ENCODE measurements at places on chromosomes 1 and 21.

- DNase-seq: no peak
Observed at GRCh38 chr1:199549421-199549820, 478.1 kb upstream of the NR5A2 start.

DNA sequence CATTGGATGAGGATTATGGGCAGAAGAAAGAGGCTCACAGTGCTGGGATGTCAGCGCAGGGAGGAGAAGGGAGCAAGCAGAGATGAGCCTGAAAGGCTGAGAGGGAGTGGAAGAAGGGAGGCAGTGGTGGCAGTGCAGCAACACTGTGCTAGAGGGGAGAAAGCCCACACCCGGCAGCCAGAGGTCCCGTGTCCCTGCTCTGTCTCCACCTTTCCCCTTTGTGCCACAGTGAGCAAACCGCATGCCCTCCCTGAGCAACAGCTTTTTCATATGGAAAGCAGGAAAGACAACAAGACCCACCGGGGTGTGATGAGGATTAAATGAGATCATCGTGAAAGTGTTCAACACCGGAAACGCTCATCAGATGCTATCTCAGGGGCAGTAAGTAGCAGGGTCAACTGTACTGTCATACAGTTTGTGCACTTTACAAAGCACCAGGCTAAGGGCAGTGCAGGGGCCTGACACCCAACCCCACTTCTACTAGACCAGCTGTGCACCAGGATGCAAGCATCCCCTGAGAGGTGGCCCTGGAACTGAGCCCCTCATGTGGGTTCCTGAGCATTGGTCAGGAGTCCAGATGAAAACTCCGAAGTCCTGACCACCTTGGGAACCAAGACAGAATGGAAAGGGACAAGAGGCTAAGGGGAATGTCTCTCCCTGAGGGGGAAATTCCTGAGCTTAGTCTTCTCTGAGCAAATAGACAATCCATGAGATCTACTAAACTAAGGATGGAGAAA lies 9.1 kb downstream of the NHLH1 start:
- DNase-seq: no peak

DNA sequence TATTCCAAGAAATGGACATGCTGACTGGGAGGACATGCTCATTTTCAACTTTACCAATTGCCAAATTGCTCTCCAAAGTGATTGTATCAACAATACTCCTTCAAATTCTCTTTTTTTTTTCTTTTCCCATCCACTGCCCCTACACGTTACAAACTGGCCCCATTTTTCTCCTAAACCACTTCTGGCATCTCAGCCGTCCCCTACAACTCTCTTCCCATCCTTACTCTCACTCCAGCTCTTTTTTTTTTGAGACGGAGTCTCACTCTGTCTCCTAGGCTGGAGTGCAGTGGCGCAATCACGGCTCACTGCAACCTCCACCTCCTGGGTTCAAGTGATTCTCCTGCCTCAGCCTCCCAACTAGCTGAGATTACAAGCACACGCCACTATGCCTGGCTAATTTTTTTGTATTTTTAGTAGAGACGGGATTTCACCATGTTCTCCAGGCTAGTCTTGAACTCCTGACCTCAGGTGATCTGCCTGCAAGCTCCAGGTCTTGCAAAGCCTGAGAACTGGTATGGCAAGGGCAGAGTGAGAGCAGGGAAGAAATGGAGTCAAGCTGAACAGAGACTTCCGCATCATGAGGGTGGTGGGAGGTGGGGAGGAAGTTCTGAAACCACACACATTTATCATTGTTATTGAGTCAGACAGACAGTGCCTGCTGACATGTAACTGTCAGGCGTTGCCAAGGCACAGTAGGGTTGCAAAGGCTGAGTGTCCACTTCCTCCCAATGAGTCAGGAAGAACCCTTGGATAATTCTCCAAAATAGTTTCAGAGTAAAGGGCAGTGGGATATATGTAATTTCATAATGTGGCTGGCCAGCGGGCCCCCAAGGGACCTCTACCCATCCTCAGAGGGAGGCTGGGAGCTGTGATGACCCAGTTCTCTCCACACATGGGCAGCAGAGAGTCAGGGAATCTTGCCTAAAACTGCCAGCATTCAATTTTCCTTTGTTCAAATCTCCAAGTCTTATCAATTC lies 17.4 kb downstream of the CELA3A start:
- DNase-seq: peak; percentile 49

- DNase-seq: no peak
Observed at GRCh38 chr1:93438716-93439115, 9.2 kb upstream of the FNBP1L start.

DNA sequence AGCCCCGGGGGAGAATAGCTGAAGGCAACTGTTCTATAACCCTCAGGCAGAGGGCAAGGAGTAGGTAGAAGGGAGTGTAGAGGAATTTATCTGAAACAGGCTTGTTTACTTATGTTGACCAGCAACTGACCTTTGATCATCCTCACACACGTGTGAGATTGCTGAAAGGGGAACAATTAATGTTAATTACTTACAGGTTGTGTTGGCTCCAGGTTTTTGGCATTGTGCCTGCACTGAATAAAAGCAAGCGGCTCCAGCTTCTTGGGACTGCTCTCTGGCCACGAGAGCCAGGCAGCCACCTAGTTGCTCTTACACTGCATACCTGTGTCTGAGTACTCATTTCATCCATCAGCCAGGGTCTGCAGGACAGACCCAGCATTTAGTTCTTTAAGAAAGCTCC lies 41.3 kb upstream of the ARHGEF10L start:
- DNase-seq: no peak

DNA sequence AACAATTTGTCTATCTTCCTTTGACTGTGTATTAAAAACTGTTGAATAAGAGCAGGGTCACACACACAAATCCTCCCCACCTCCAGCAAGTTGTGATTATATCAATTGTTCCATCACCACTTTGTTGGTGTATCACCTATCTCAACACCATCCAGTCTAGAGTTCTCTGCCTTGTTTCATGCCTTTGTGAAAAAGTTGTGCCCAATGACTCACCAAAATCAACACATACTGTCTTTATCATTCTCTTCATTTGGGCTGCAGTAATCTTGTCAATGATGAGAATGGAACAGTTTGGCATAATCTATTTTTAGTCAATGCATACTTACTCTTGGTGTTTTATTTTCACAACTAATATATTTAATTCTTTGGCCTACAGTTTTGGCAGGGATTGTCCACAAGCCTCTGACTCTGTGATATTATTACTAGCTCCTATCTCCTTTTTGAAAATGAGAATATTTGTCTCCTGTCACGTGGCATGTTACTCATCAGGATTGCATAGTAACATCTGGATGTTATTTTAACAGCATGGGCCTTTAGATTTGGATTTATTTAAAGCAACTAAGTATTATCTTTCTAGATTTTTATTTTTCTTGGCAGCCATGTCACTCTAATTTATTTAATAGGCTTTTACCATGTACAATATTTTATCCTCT lies 5.1 kb downstream of the C1orf87 start:
- no peak for DNase-seq

GRCh38 chr1:101278845-101279244 lies 42.0 kb downstream of the S1PR1 start:
- no peak for DNase-seq

DNA sequence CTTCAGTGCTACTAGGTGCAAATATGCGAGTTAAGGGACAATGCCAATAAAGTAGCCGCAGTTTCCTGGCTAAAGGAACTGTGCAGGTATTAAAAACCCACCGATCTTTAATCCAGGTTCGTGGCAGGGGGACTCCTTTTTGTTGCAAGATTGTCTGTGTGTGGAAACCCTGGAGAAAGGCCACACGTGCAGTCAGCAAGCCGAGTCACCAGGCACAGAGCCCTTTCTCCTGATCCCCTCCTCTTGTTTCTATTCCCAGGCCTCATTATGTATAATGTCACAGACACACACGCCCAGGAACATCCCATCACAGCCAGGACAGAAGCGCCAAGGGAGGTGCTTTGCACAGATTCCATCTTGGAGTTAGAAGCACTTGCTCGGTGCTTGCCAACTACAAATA lies 528.9 kb downstream of the KIF26B start:
- DNase-seq: no peak

GRCh38 chr1:164723296-164723798 lies 164.4 kb downstream of the PBX1 start:
- no peak for DNase-seq

- DNase-seq: no peak
Observed at GRCh38 chr1:186689376-186689775, 9.2 kb upstream of the PTGS2 start.

- no peak for DNase-seq
Observed at GRCh38 chr1:148317288-148317985, 165.4 kb upstream of the NBPF11 start.

GRCh38 chr21:45887788-45888187 lies 93.8 kb upstream of the COL6A1 start:
- no peak for DNase-seq

- DNase-seq: no peak
Observed at GRCh38 chr1:180672505-180672904, 40.7 kb downstream of the XPR1 start.

DNA sequence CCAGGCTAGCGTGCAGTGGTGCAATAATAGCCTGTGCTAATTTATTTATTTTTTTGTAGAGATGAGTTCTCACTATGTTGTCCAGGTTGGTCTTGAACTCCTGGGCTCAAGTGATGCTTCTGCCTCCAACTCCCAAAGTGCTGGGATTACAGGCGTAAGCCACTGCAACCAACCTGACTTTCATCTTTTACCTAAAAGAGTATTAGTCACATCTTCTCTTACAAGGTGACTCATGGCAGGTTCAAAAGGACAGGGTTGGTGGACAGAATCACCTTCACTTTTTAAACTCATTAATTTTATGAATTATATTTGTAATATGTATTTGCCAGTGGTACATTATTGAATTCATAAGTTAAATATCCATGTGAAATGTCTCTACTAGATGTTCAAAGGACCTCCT lies 18.1 kb downstream of the JAM2 start:
- no peak for DNase-seq

- no peak for DNase-seq
Observed at GRCh38 chr21:44392185-44392584, 38.8 kb downstream of the TRPM2 start.

DNA sequence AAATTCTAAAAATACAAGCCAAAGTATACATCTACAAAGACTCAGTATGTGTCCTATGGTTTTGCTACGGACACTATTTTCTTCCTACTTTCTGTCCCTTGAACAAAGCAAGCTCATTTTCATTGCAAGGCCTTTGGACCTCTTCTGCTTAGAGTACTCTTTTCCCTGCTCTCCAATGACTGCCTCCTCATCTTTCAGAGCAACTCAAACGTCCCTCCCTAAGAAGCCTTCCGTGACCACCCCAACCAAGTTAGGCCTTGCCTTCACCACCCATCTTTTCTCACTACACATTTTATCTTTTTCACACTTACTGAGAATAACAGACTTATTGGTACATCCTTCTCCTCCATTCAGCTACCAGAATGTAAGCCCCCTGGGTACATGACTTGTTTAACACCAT lies 39.9 kb downstream of the ENAH start:
- no peak for DNase-seq

DNA sequence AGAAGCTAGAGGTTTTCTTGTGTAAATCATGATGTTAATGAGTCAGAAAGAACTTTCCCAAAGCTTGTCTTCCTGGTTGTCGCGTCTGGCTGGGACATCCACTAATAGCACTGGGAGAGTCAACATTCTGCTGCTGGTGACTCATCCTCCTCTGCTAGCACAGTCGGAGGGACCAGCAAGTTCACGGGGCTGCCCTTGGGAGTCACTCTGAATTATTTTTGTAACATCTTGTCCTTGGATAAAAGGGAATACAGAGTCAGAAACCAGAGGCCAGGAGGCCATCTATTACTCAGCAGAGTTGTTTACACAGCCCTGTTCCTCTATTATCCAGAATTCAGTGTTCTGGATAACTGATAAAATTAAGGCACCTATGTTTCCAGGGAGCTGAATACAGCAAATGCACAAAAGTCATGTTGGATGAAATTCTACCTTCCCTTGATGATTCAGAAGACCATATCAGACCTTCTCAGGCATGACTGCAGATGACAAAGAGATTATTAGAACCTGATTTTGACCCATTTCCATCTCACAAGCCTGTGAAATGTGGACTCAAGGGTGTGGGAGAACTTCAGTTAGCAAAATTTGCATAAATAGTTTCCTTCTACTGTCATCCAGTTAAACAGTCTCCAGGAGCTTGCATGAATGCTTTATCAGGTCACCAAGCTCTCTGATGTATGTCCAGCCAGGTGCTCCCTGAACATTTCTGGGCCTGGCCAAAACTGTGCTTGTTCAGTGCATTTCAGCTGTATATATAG lies 68.1 kb downstream of the JAK1 start:
- no peak for DNase-seq

- DNase-seq: no peak
Observed at GRCh38 chr1:53737648-53738204, 1.2 kb downstream of the GLIS1 start.

DNA sequence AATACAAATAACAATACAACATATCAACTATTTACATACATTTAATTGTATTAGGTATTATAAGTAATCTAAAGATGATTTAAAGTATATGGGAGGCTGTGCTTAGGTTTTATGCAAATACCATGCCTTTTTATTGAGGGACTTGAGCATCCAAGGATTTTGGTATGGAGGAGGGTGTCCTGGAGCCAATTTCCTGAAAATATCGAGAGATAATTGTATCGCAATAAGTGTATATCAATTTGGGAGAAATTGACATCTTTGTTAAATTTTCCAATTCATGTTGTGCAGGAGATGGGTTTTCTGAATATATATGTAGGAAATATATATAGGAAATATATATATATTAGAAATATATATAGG lies 63.5 kb downstream of the ATP1A1 start:
- no peak for DNase-seq

DNA sequence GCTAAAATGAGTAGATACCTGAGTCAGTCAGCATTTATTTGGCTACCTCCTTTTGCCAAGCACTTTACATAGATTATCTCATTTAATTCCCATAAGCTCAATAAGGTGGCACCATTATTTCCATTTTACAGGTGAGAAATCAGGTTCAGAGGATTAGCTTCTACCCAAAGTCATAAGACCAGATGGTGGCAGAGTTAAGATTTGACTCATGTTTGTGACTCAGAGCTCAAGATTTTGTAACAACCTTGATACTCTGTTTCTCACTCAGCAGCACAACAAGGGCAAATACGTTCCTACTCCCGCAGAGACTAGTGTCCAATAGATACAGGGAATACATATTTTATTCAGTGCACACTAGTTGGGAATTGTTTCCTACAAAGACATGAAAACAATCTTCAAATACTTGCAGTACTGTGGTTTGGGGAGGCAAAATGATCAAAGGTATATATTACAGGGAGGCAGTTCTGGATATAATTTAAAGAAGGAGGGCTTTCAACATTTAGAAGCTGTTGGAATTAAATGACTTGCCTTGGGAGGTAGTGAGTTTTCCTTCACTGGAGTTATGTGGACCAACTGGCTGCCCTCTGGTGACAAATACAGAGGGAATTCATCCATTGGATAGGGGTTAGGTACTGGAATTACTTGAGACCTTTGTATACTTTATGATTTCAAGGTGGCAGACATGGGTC lies 3.6 kb downstream of the LEPR start:
- DNase-seq: no peak

DNA sequence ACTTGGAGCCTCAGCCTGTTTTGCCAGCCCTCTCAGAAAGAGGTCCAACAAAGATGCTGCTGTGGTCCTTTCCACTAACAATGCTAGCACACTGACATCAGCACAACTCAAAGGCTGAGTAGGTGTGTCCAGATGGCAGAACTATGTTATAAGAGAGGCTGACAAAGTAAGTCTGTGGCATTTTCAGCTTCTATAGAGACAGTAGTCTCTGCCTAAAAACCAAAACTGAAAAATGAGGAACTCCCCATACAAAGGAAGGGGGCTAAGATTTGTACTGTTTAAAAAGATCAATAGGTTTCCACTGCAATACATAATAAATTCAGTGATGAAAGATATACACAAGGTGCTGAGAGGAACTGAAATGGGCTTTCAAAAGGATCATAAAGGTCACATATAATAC lies 12.3 kb downstream of the ERO1B start:
- DNase-seq: no peak

- no peak for DNase-seq
Observed at GRCh38 chr1:168476588-168477385, 67.0 kb downstream of the XCL2 start.

Data from stimulated activated CD8-positive, alpha-beta memory T cell treated with anti-CD3 and anti-CD28 coated beads, Interleukin-4, amount 100 ng/mL, for 4 hours (primary cell).